ENCODE measurements at places on chromosomes 6 and 20.
A peak's percentile ranks its signal among the peaks of the same experiment; 100 is the strongest.

GRCh38 chr6:109485266-109485935, 2.4 kb upstream of the ZBTB24 start:
- peak; percentile 10 for DNase-seq

- DNase-seq = no peak
These were observed 21.0 kb upstream of the NOL4L start for GRCh38 chr20:32606107-32606506.

GRCh38 chr6:117483645-117484016, 1.2 kb downstream of the DCBLD1 start:
- DNase-seq = no peak

DNA sequence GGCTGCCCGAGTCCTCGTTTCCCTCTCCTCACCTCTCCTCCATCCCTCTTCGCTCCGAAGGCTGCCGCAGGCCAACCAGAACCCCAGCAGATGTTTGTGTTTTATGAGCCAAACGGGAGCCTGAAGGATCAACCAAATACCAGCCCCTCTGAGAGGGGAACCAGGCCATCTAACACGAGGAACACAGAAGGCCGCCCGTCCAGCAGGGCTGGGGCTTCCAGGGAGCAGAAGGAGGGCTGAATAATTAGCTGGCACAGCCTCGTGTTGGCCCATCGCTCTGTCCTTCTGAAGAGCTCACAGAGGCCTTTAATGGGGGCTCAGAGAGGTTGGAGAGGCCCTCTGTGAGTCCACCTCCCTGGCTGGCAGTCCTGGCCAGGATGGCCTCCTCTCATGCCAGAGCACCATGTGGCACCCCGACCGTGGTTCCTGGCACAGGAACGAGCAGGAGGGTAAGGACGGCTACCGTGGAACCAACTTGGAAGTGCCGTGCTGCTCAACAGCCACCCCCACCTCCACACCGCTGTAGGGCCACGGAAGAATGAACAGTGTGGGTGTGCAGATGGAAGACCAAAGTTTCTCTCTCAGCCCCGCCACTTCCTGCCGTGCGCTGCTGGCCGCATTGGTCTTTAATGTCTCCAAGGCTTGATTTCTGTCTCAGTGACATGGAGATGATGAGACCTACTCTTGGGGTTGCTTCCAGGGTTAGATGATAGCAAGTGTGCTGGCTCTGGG, 155.2 kb downstream of the SCML4 start:
- peak; percentile 93 for DNase-seq

DNA sequence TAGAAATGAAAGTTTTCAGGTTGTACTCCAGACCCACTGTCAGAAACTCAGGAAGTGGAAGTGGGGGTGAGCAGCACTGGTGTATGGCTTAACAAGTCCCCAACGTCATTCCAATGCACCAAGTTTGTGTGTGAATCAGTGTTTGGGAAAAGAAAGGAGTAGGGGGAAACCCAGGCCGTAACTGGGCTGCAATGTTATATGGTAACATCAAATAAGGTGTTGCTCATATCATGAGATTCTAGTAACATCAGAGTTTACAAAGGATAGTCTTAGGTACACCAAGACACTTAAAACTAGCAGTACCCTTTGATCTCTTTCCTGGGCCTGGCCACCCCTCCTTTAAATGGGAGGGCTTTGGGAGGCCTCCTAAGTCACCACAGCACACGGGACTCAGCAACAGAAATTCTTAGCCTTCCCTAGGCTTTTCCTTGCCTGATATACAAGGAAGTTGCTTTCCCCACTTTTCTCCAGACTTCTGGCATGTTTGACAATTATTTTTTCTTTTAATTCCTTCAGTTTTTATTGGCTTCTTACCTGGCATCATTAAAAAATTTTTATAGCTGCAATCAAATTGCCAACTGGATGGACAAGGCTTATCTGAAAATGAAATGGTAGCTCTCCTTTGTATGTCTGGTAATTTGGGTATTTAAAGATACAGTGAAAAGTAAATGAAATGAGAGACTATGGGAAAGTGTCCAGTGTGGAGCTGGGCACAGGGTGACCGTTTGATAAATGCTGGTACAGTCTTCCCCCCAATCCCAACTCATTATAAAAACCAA, 15.1 kb downstream of the E2F3 start:
- no peak for DNase-seq

DNA sequence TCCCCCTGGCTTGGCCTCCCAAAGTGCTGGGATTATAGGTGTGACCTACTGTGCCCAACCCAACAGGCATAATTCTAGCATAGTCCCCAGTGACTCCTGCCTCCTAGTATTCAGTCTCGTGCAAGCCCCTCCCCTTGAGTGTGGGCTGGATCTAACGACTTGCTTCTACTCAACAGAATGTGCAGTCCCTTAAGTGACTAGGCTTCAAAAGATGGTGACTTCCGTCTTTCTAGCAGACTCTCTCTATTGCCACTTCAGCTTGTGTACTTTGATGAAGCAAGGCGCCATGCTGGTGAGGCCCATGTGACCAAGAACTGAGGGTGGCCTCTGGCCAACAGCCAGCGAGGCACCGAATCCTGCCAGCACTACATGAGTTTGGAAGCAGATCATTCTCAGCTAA, 109.6 kb upstream of the TRAF3IP2 start:
- DNase-seq = peak; percentile 2

- no peak for DNase-seq
These were observed 11.7 kb downstream of the EEF1E1 start for GRCh38 chr6:8090650-8091049.

GRCh38 chr6:125974214-125974866, 12.0 kb upstream of the TRMT11 start:
- peak; percentile 32 for DNase-seq

DNA sequence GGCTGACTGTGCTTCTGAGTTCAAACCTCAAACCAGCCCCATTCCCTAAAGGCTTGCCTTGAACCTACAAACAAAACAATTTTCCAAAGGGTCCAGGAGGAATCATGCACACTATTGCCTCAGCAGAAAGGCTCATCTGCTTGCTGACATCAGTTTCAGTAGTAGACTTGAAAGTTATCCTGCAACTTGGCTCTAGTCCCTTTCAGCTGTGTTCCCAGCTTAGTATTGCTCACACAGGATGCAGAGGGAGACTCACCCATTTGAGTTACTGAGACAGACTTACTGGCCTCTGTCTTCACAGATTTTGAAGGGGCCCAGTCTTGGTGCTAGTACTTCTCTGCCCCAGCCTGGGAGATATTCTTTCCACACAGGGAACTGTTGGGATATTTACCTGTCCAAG, 38.5 kb upstream of the TFB1M start:
- no peak for DNase-seq

DNA sequence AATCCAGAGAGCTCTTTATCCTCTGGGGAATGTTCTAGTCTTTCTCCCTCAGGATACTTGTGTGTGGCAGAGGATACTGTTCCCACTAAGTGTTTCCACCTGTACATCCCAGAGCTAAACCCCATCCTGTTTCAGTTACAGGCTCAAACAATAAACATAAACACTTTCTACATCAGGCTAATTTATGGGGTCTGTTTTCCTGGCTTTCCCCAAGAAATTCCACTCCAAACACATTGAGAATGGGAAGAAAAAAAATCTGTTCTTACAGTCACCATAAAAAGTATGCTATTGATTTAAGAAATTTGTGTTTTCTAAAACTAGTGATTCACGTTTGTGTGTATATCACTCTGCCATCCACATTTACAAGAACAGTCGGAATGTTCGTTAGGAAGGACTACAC, 293.9 kb upstream of the FOXQ1 start:
- no peak for DNase-seq

GRCh38 chr6:113823916-113824315, 33.2 kb upstream of the MARCKS start:
- no peak for DNase-seq

GRCh38 chr6:81547149-81547548, 205.3 kb downstream of the TENT5A start:
- no peak for DNase-seq

- DNase-seq = no peak
These were observed 270.8 kb downstream of the ARID1B start for GRCh38 chr6:157047951-157048350.

DNA sequence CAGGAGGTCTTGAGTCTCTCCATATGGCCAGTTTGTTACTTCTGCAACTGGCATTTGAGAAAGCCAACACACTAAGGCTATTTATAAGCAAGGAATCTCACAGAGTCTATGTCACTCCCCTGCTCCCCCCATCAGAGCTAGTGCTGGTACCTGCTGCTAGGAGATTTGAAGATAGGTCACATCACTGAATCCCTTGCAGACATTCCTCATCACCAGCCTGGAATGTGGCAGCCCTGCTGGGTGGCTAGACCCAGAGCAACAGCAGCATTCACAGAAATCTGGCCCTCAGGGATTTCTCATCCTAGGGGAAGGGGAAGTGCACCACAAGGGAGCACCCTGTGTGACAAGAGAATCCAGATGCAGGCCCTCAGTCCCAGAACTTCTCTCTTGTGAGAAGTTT, 672.1 kb downstream of the HACE1 start:
- no peak for DNase-seq

DNA sequence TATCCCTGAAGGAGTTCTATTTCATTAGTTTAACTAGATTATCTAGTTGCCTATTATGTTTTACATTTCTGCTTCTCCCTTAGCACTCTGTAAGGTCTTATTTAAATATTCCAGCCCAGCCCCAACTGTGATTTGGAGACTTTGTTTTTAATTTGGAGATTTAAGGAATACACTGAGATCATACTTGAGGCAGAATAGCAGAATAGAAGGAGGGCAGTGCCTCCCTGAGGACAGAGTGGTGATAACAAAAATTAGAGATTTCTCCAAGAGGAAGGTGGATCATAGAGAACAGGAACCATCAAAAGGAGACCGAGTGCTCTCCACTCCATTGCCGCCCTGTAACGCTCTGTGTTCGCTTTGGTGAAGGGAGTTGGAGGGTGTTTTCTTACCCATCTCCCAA, 14.8 kb upstream of the CD164 start:
- DNase-seq = no peak

- DNase-seq = peak; percentile 65
These were observed 92.9 kb downstream of the ZMYND8 start for GRCh38 chr20:47263465-47264084.

GRCh38 chr20:5596401-5597193, 153.6 kb upstream of the SHLD1 start:
- no peak for DNase-seq

GRCh38 chr6:18350271-18350670, 36.9 kb upstream of the RNF144B start:
- no peak for DNase-seq

- DNase-seq = no peak
These were observed 308.9 kb upstream of the EXOC2 start for GRCh38 chr6:1001655-1002349.

DNA sequence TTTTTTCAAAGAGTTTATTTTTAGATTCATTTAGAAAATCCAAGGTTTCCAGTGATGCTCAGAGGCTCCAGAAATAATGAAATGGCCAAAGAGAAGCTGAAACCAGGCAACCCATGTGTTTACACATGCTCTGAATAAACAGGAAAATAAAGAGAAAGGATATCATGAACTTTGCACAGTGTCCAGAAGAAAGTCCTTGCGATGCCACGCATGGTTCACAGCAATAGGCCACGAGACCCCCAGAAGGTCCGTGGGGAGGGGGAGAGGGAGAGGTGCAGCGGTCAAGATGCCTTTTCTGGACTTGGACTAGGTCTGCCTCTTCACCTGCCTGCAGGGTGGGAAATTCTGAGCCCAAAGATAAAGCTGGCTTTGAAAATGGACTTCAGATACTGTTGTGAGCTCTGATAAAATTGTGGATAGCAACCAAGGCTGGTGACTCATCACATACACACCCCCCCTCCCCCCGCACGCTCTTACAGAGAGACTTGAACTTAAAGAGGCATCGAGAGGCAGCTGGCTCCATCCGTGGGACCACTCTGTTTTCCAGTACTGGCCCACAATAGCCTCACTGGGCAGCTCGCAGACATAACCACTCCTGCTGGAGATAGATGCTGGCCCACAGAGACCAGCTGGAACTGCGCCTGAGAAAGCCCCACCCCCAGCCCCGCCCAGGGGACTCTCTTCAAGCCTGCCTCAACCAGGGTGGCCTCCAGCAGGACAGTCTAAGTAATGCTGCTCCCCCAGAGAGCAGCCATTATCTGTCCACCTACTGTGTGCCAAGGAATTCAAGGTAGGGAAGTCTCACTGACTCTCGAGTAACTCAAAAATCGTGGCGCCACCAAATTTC, 21.2 kb upstream of the NFATC2 start:
- DNase-seq = no peak

DNA sequence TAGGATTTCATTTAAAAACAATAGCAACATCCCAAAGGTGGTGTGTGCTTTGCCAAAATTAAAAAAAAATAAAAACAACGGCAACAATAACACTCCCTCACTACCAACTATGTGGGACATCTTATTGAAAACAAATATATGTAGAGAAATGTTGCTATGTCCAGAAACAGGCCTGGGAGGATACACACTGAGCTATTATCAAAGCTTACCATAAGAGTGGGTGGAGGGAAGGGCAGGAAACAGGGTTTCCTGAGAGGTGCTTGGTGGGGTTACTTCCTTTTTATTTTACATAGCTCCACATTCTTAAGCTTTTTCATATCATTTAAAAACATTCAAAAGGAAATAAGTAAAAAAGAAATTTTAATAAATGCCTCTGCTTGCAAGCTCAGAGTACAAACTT, 150.0 kb upstream of the RIPOR2 start:
- DNase-seq = no peak

GRCh38 chr6:27893836-27894807, 18.1 kb downstream of the OR2B2 start:
- peak; percentile 94 for DNase-seq

- DNase-seq = peak; percentile 89
These were observed at the start of the genes C6orf52 and PAK1IP1 for GRCh38 chr6:10694302-10695085. Gene C6orf52 (minus strand): TSS chr6:10694616. CDS start chr6:10687550, 7,066 bp downstream. Gene PAK1IP1 (plus strand): TSS chr6:10694972. CDS start chr6:10694986, 14 bp downstream.

- no peak for DNase-seq
These were observed 37.0 kb downstream of the RIOK1 start for GRCh38 chr6:7426447-7427169.

DNA sequence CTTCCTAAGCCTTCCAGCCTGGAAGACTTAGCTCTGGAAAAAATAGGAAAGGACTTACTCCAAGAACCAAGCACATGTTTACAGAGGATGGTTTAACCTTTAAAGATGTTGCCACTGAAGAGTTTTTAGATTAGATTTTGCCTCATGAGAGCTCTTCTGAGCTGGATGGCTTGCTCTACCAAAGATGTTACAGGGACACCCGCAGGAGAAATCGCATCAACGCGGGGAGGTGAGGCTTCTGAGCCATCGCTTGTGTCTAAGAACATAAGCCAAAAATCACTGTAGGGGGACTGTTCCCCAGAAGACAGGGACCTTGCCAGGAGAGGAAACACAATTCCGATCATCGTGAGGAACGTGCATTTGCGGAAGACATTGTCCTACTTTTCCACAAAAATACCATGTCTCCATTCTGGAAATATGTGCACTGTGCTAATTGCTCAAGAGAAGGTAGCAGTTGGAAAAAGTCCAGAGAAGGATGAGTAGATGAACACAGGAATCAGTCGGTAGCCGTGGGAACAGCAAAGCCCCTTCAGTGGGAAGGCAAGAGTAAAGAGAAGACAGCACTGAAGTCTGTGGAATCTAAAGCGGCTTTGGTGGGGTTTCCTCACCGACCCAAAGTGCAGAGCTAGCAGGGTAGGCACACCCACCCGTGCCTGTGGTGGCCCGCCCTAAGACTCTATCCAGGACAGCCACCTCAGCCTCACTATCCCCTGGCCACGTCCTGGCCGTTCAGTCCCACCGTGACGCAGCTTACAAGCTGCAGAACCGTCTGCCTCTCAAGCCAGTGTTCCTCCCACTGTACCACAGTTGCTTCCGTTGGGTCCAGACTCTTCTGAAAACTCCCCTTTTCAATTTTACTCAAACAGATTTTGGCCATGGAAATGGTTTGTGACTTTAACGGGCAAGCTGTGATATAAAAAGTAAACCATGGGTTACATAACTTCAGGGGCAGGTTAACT, 334.8 kb downstream of the NRN1 start:
- no peak for DNase-seq

GRCh38 chr6:139708337-139709199, 334.1 kb upstream of the CITED2 start:
- no peak for DNase-seq

- no peak for DNase-seq
These were observed 16.3 kb downstream of the PKIG start for GRCh38 chr20:44598423-44599305.

Measured in NCI-H446 treated with DMSO at 0.1 percent for 48 hours (cell line).